ENCODE measurements at places on chromosomes 1 and 21. TPM values are rescaled to one million over a fixed set of nuclear protein-coding genes. Genes with fewer than 3 reads are reported as not detected.

GRCh38 chr1:44962729-44963128, 23.7 kb downstream of the EIF2B3 start:
- DNase-seq = no peak

DNA sequence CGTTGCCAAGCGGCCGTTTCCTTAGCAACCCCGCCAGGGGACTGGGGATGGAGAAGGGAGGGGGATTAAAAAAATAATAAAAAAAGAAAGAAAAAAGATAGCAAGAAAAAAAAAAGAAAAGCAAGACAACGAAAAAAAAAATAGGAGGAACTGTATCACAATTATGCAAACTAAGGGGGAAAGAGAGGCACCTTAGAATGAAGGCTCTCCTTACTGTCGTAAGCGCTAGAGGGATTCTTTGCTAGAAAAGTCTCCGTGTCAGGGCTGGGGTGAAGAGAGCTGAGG, 625 bp upstream of the NEGR1 start:
- DNase-seq = no peak

DNA sequence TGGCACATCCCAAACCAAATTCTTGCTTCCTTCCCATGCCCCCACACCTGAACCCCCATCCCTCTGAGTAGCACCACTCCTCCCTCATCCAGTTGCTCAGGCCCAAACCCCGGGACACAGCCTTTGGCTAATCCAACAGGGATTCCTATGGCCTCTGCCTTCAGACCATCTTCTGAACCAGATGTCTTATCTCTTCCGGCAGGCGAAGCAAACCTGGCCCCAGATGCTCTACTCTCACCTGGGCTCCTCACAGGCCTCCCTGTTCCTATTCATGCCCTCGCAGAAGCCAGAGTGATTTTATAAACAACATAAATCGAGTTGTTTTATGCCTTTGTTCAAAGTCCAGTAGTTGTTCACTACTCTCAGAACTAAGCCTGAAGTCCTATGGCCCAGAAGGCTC, 12.5 kb upstream of the KCNA2 start:
- DNase-seq = no peak

The PIAS3 gene
- 19.7 TPM for total RNA-seq

The RXRG gene
- 5.1 TPM for total RNA-seq

- DNase-seq = no peak
Measured at GRCh38 chr1:239930686-239931262, 160.9 kb upstream of the FMN2 start.

The VAMP3 gene
- total RNA-seq = 78.1 TPM

- no peak for DNase-seq
Measured at GRCh38 chr1:5340560-5341130, 651.6 kb downstream of the NPHP4 start.

The TTC34 gene
- 0.35 TPM for total RNA-seq

DNA sequence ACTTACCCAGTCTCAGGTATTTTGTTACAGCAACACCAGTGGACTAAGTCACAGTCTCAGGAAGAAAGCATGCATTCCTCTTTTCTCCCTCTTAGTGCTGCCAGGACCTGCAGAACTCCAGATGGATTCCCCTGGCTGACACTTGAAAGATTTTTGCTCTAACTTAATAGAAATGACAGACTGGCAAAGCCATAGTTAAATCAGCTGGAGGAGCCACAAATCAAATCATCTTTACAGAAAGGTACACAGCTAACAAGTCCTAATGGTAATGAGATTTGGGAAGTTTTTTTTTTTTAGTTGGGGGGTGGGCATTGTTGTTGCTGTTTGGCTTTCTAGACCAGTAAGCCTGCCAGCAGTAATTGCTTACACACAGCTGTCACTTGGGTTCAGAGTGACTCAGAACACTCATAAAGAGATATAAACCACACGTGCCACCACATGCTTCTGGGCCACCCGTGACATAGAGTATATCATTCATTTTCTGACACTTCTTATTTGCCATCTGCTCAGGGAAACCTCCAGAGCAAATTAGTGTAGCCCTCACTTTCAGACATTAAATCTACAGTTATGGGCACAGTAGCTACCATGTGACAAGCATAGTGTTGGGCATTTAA, 72.4 kb downstream of the FH start:
- DNase-seq = no peak

The GBP5 gene
- 0.94 TPM for total RNA-seq

The LCK gene
- total RNA-seq = 0.54 TPM

The KRTAP13-2 gene
- total RNA-seq = not detected

- DNase-seq = no peak
Measured at GRCh38 chr1:14602136-14602535, 3.7 kb downstream of the KAZN start.

The KIRREL1 gene
- 10.9 TPM for total RNA-seq

The CLEC20A gene
- total RNA-seq = not detected

GRCh38 chr1:245325922-245326795, 171.4 kb downstream of the KIF26B start:
- DNase-seq = no peak

GRCh38 chr21:34874684-34875513, 174.2 kb downstream of the RUNX1 start:
- DNase-seq = no peak

DNA sequence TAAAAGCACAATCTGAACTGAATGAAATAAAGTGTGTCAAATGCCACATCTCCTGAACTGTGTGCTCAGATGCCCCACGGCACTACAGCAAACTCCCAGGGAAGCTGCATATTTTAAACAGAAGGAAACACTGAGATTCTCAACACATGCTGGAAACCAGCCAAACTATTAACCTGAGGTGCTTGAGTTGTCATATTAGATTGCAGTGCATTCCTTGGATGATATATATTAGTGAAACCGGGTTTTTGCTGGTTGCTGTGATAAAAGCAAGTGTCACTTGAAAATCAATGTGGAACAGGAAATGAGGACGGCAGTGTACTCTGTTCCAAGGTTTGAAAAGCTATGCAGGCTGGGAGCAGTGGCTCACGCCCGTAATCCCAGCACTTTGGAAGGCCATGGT, 8.7 kb downstream of the SYNJ1 start:
- DNase-seq = no peak

- no peak for DNase-seq
Measured at GRCh38 chr1:78142736-78143135, 97.0 kb downstream of the GIPC2 start.

- no peak for DNase-seq
Measured at GRCh38 chr1:246302711-246303317, 204.3 kb downstream of the SMYD3 start.

The KCNC4 gene
- total RNA-seq = 16.6 TPM

The PRKAA2 gene
- 143 TPM for total RNA-seq

The LRRC39 gene
- total RNA-seq = 90.7 TPM

- no peak for DNase-seq
Measured at GRCh38 chr1:27931759-27932158, 3.0 kb upstream of the SMPDL3B start.

DNA sequence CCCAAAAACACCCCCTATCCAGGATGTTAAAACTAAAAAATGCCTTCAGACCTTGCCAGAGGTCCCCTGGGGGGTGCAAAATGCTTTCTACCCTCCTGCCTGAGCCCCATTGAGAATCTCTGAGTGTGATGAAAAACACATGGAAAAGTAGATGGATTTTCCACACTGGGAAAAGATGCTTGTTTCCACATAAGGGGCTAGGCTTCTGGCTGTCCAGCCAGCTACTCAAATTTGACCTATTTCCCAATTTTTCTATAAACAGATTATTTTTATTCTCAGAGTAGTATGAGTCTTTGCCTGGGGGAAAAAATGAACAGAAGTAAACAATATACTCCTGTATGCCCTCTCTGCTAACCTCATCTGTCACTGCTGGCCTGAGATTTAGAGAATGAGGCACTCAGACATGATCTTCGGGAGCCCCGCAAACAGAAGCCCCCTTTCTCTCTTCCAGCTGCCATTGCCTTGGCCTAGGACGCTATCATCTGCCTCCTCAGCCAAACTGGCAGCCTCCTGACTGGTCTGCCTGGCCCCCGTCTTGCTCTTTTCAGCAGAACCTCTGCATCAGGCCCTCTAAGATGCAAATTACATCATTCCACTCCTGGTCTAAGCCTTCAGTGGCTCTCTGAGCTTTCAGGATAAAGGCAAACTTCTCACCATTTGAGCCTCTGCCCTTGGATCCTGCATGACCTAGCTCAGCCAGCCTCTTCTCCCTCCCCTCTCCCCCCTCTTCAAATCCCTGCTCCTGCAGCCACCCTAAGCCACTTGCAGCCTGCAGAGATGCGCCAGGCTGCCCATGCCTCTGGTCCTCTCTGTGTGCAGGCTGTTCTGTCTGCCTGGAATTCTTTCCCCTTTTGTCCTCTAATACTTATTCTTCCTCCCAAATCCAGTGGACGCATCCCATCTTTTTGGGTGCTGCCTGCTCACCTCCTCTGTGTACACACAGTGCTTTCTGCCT, 39.7 kb upstream of the TMEM125 start:
- DNase-seq = no peak

The CADM3 gene
- 1.0 TPM for total RNA-seq

The S100B gene
- 0.62 TPM for total RNA-seq

GRCh38 chr1:175887981-175888428, 144.6 kb upstream of the TNR start:
- peak; percentile 76 for DNase-seq

The RPTN gene
- not detected for total RNA-seq

The AQP10 gene
- total RNA-seq = 0.70 TPM

DNA sequence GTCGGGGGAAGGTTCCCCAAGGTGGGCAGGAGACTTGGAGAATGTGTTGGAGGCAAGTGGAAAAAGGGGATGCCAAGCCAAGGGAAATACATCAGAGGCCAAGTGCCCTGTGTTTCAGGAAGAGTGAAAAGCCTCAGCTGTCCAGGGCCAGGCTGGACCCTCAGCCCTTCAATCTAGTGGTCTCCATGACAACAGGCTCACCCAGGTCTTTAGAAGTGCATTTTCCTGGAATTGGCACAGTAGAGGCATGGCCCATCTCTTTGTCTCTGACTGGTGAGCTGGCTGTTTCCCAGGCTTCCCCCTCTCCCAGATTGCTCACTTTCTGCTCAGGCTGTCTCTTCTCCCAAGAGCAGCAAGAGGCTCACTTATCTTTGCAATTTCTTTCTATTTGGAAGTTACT, 10.4 kb upstream of the RHBG start:
- DNase-seq = no peak

The KCNJ9 gene
- not detected for total RNA-seq

DNA sequence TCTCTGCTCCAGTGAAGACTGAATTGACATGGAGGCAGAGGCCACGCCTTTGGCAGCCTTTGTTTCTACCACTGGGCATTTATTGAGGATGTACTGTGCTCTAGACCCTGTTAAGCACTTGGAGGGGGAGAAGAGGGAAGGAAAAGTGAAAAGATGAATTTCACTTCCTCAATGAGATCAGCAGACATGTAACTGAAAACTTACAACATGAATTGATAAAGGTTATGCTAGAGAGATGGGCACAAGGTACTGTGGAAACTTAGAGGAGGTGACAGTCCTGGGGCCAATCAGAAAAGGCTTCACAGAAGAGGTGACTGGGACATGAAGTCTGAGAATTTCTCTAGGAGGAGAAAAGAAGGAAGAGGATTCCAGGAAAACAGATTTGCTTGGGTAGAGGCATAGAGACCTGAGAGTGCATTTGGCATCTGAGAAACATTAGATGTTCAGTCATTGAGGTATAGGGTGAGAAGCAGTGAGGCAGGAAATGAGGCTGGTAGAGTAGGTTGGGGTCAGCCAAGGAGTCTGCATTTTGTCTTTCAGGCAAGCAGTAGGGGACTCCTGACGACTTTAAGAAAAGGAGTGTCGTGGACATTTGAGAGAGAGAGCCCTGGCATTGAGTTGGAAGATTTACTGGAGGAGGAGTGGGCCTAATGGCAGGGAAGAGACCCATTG, 113.0 kb downstream of the SYT2 start:
- DNase-seq = no peak

The C1orf146 gene
- not detected for total RNA-seq

The VSIG8 gene
- total RNA-seq = not detected

DNA sequence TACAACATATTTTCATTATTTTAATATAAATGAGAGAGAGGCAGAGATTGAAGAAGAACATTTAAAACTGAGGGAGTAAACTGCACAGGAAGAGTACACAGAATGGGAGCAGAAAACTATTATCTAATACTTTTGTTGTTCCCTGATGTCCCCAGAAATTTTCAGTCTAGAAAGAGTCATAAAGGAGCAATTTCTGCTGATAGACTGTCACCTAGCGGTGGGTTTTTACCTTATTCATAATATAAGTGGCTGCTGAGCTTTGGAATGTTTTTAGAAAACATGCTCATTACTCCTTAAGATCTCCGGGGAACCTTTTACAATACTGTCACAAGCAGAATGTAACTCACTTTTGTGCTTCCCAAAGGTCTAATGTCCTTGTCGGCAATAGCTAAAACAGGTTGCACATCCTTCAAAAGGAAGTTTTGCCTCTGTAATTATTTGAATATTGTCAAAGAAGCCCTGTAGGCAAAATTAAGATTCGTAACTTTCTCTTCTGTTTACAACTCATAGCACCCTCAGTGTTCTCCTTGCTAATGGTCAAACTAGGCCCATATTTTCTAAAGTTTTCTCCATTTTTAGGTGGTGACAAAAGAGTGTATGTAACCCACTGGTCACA, 4.9 kb upstream of the NPL start:
- no peak for DNase-seq

DNA sequence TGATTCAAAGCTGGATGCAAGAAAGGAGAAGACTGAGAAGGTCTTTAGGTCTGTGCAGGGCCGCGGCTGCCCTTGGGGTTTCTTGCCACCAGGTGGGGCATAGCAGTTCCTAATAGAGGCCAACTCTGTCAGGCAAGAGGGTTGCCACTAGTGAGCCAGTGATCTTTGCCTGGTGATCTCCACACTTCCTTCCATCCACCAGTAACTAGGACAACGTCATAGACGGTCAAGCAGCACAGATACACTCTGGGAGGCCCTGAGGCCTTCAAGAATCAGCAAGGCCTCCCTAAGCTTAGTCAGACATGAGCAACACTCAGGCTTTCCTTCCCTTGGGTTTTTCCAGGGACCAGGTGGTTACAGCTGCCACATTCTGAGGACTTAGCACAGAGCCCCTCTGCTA, 32.9 kb upstream of the ATP2B4 start:
- peak; percentile 80 for DNase-seq

- DNase-seq = no peak
Measured at GRCh38 chr1:21349693-21350092, 59.4 kb upstream of the ECE1 start.

The SPRR2G gene
- total RNA-seq = not detected

The LEPR gene
- 8.0 TPM for total RNA-seq

The ZBTB37 gene
- total RNA-seq = 14.3 TPM

The PGD gene
- total RNA-seq = 26.4 TPM
